ENCODE measurements at places on chromosomes 3 and 15.

DNA sequence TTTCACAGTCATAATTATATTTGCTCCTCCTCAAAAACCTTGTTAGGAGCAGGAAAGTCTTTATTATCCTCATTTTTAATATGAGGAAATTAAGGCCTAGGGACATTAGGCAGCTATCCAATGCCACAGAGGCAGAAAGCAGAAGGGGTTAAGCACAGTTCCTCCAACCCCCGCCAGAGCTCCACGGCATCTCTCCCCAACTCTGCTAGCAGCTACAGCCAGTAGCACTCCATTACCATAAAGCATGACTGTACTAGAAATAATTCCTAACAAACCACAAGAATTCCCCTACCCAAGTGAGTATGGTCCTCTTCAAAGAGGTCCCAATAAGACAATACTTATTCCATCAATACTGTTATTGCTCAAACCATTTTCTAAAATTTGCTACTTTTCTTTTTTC is 9.8 kb downstream of the HEG1 start:
- no peak for DNase-seq

GRCh38 chr15:66193066-66193465 is 60.5 kb downstream of the MEGF11 start:
- DNase-seq, result no peak

GRCh38 chr3:110393941-110394340 is 677.7 kb upstream of the NECTIN3 start:
- DNase-seq, result no peak

GRCh38 chr15:75673426-75674235 is 25.9 kb downstream of the SNX33 start:
- DNase-seq, result no peak

GRCh38 chr15:66489179-66489791 is 8.3 kb downstream of the SNAPC5 start:
- DNase-seq, result no peak

DNA sequence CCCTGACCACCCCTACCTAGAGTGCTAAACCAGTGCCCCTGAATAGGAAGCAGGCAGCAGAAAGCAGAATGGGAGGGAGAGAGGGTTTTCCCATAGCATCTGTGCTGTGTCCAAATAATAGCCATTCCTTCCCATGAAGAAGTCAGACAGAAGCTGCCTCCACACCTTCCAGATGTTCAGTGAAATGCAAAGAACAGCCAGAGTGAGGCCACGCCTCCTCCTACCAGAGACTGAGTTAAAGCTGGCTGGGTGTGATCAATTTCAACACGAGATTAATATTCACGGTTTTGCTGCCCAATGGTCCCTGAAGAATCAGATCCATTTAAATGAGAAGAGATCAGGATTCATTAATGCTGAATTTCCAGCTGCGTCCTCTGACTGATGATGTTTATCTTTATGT is 111.8 kb downstream of the SRGAP3 start:
- no peak for DNase-seq

DNA sequence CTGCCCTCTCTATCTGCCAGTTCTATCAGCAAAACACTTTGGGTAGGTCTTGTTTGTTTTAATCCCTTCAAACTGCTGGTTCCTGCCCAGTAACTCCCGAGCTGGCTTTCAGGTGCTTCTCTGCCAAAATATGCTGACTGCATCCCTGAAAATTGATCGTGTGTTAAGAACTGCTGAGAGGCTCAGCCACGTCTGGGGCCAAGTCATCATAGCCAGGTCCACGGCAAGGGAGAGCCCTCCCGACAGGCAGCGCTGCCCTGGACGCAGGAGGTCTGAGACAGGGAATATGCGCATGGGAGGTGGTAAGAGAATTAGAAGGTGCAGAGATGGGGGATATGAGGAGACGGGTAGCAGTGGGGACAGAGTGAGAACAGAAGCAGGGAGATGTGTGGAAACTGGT is 179.7 kb upstream of the TOPAZ1 start:
- DNase-seq, result no peak

GRCh38 chr3:137692803-137693431 is 71.2 kb upstream of the SOX14 start:
- DNase-seq, result no peak

GRCh38 chr3:123757281-123757940 is 126.7 kb downstream of the MYLK start:
- DNase-seq, result no peak

DNA sequence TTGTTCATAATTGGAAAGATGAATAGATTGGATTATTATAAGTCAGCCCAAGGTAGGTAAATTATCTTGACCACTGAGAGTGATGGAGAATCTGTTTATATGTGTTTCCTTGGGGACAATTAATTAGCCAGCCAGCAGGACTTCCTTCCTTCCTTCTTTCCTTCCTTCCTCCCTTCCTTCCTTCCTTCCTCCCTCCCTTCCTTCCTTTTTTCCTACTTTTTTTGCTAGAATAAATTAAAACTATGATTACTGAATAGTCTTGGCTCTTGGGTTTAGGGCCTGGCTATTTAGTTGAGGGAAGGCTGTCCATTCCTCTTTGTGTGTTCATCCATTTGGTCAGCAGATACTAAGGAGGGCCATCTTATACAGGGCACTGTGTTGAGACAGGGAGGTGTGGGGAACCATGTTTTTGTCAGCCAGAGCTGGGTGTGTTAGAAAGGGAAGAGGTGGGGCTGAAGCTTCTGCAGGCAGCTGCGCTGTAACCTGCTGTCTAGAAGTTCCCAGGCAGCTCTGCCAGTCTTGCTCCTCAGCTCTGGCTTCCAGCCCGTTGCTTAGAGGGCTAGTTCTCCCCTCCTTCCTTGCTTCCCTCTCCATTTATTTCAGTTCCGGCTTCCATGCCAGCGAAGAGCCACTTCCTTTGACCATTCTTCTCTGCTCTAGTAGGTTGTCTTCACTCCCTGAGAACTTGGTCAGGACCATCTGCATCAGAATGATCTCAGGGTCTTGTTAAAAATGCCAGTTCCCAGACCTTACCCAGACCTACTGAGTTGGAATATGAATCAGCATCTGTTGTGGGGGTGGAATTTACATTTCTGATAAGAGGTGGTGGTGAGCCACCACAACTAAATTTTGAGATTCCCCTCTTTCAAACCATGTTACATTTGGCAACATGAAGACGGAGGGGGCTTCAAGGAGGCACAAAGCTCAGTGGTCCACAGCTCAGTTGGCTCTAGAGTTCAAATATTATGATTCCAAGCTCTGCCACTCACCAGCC is 113.9 kb downstream of the DGKG start:
- no peak for DNase-seq

GRCh38 chr3:171901615-171902312 is 58.6 kb downstream of the TMEM212 start:
- no peak for DNase-seq

GRCh38 chr3:47176582-47176981 is 12.7 kb upstream of the SETD2 start:
- no peak for DNase-seq

- no peak for DNase-seq
These were observed 899.8 kb downstream of the MCTP2 start for GRCh38 chr15:95131131-95131556.

GRCh38 chr3:61524933-61525332 is 36.4 kb upstream of the PTPRG start:
- no peak for DNase-seq

DNA sequence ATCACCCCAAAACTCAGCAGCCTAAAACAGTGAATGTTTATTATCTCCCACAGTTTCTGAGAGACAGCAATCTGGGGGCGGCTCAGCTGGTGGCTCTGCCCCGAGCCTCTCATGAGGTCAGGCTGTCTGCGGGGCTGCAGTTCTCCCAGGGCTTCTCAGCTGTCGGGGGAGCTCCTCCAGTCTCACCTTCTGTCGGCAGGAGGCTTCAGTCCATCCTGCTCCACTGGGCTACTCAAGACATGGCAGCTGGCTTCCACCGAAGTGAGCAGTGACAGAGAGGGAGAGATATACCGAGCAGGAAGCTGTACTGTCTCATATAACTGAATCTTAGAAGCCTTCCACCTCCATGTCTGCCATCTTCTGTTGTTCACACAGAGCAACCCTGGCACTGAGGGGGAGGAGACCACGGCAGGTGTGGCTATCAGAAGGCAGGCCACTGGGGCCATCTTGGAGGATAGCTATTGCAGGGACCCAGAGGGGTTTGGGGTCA is 72.8 kb upstream of the ITGA11 start:
- no peak for DNase-seq

DNA sequence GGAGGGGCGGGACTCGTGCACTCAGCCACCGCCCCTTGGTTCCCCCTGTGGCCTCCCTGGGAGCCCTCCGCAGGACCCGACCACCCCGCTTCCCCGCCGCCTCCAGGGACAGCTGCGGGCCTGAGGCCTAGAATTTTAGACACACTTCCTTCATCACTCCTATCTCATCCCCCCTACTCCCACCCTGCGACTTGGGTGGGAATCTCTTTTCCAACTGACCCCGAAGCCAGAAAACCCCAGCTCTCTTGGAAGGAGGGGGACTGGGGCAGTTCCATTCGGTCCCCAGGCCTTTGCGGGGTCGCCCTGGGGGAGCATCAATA is 289 bp upstream of the TFDP2 start:
- no peak for DNase-seq

GRCh38 chr3:155675094-155675493 is 69.8 kb downstream of the PLCH1 start:
- no peak for DNase-seq

DNA sequence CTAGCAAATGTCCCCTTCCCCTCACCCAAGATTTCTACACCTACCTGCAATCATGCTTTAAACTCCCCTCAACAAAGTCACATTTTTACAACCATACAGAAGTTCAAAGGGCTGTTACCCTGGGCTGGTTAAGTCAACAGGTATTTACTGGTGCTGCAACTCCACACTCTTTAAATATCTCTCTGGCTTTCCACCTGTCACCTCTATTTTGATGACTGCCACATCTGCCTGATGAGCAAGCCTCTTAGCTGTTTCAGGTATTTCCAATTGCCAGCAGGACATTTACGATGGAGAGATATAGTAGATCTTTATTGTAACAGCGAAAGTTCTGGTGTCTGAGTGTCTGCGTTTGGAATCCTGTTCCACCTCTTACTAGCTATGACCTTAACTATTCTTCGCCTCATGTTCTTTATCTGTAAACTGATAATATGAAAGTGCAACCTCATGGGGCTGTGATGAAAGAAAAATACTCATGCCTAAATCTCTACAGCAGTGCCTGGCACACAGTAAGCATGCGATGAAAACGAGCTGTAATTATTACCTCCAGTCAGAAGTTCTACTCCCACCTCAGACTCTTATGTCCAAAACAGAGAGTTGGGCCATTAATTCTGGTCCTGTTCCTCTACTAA is 44.2 kb upstream of the TPM1 start:
- DNase-seq, result no peak

DNA sequence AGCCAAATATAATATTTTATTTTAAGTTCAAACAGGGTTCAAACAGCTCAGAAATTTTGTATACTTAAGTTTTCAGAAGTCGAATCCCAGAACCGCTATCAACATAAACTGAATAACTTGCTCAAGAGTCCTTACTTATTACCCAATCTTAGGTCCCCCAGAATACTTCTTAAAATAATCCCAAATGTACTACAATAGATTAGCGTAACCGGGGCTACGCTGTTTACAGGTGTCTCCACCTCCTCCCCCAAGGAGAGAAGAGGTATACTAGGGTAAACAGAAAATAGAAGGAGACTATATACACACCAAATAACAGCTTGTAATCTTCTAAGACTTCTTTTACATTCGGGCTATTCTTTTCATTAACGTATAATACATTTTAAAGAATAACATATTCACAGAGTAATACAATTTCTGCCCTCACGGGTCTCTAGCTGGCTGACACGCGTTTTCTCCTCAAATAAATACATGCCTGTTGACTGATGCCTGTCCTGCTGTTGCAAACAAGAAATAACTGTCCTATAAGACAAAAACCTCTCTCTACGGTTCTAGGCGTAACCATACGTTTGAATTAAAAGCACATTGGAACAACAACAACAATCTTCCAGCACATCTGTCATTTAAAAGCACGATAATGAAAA is 1.3 kb downstream of the DENND4A start:
- no peak for DNase-seq

- DNase-seq, result no peak
These were observed 849 bp upstream of the PRKCD start for GRCh38 chr3:53160061-53160659.

DNA sequence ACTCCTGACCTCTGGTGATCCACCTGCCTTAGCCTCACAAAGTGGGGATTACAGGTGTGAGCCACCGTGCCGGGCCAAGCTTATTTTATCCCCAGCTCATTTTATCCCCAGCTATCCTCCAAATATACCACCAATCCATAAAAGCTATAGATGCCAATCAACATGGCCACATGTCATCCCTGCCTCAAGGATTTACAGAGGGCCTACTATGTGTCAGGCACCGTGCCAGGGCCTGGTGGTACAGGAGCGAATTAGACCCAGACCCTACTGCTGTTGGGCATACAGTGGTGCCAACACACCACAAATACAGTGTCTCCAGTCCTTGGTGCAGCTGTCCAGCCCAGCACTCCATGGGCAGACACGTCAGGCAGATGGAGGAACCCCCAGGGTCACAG is 73.4 kb downstream of the SCN5A start:
- no peak for DNase-seq

- DNase-seq, result no peak
These were observed 76.5 kb downstream of the OTOL1 start for GRCh38 chr3:161573136-161573535.

DNA sequence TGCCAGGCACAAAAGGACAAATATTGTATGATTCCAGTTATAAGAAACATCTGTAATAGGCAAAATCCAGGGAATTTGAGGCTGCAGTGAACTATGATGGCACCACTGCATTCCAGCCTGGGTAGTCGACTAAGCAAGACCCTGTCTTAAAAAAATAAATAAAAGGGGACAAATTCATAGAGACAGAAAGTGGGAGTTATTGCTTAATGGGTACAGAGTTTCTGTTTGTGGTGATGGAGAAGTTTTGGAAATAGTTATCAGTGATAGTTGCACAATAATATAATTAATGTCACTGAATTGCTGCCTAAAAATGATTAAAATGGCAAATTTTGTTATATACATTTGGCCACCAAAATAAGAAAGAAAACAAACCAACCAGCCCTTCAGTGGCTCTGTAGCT is 27.6 kb upstream of the CNBP start:
- no peak for DNase-seq

DNA sequence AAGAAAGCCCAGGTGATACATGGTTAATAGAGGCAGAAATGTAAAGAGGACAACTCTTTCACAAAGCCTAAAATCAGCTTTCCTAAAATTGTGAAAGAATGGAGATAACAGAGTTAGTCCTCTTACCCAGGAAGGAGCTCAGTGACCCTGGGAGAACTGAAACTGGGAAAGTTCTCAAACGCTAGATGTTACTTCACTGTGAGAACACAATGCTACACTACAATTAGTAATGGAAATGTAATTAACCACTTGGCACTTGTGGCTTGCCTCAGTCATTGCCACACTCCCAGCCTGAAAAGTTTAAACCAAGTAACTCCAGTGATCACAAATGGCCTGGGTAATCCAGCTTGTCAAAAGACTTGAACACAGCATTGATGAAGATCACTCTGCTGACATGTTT is 102.7 kb upstream of the FGF7 start:
- DNase-seq, result no peak

DNA sequence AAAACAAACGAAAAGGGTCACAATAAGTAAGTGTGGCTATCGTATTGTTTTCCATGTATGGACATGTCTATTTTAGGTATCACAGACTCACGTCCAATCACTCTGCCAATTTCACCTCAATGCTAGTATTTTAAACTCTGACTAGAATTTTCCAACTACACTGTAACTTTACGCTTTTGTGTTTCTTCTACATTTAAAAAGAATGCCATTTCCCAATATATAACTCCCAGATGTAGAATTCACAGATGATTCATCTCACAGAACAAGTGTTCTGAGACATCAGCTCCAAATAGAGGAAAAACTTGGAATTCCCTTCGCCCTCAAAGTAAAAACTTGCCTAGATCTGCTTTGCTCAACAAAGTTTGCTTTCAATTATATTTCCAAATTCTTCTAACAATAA is 14.2 kb downstream of the LRIG1 start:
- DNase-seq, result no peak
